ENCODE measurements at places on chromosomes 4 and X.

DNA sequence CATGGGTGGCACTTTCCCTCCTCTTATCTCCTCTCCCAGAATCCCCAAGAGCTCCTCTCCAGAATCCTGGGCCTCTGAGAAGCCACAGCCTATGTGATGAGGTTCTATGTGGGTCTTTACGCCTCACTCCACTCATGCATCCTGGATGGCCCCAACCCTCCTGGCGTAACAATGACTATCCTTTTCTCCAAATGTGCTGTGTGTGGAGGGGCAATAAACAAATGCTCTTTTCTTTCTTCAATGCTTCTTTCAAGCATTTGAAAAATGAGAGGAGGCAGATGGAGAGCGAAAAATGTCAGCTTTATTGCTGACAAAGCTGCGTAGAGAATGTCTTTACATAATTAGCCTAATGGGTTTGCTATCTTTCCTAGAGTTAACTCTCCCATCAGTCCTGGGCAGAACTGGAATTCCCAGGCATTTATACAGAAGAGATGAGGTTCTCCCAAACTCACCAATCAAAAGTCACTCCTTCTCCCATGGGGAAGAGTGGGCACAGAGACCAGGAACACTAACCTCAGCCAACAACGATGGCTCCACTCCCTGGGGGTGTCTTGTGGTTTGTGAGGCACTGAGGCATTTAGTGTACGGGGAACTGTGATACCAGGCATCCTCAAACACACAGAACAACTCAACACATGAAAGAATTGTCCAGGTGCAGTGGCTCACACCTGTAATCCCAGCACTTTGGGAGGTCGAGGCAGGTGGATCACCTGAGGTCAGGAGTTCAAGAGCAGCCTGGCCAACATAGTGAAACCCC lies 118.9 kb upstream of the SLC34A2 start:
- DNase-seq, result no peak

- no peak for DNase-seq
These were observed 234.2 kb upstream of the MID1 start for GRCh38 chrX:10854594-10854993.

DNA sequence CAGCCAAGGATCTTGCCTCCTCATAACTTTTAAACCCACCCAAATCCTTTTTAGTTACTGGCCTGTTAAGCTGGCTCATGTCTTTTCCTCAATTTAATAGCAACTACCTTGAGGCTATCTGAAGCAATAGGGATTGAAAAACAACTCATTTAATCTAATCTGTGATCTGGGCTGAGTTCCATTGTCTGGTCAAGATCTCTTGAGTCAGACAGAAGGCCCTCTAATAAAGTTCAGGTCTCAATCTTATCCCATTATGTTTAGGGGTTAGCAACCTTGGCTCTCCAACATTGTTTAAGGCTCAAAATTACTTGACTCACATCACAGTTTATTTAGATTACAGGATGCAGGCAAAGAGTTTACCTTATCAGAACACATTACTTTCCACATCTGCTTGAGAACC lies 436.1 kb downstream of the ANKRD50 start:
- DNase-seq, result no peak

GRCh38 chrX:30533266-30533665 lies 44.3 kb downstream of the TASL start:
- DNase-seq, result no peak

GRCh38 chrX:153736871-153737441 lies 12.3 kb downstream of the ABCD1 start:
- DNase-seq, result no peak

- no peak for DNase-seq
These were observed 66.2 kb downstream of the BEX3 start for GRCh38 chrX:103442536-103442901.

- DNase-seq, result no peak
These were observed 80.1 kb downstream of the PJA1 start for GRCh38 chrX:69085151-69085550.

GRCh38 chr4:123624959-123625358 lies 228.4 kb downstream of the SPRY1 start:
- DNase-seq, result no peak

DNA sequence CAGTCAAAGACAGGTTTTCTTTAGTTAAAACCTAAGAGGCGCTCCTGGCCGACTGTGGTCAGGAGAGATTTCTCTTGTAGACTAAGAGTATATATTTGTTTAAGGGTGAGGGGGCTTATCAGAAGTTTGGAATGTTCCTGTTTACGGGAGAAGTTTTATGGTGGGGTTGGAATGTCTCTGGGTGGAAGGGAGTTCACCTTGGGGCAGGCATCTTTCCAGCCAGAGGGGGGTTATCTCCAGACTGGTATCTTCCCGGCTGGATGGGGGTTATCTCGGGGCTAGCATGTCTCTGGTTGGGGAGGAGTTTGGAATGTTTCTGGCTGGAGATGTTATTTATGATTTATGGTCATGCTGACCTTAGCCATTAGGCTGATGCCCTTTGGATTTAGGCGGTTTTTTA lies 116.0 kb downstream of the COX7B2 start:
- no peak for DNase-seq

DNA sequence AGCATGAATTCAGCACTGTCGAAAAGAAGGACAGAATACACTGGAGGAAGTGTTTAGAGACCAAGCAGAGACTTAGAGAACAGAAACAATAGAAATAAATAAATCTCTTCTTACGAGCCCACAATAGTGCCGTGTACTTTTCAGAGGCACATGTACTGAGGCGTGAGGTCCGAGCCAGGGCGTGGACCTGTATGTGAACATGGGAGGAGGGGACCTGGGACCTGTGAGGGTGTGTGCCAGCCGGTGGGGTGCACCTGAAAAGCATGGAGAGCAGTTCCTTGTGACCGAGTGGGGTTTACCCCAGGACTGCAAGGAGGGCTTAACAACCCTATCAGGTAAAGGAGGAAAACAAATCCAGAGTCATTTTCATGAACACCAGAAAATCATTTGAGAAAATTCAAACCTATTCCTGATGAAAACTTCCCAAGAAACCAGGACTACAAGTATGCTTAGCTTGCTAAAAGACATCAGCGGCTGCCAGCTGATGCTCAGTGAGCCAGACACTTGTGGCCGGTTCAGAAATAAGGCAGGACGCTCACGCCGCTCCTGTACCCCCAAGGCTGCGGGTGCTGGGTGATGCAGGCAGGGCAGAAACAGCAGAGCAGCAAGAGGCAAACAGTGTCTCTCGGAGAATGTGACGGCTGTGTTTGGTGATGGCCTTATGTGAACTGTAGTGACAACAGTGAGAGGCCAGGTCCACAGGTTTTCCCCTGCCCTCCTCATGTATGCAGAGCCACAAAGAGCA lies 37.1 kb downstream of the NELFA start:
- no peak for DNase-seq

DNA sequence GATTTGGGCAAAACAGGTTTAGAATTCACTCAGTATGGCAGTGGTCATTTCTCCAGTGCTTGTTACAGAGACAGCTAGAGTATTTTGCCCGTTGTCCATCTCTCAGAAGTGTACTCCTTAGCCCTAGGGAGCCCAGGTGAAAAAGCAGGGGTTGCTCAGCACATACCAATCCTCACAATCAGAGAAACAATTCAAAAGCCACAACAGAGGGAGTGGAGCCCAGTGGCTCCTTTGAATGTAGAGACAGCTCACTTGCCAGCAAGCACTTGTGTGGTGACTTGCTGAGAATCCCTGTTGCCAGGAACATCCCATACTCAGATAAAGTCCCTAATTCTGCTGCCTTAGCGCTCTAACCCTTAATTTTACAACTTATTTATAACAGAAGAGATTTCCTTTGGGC lies 1488.3 kb downstream of the RPA4 start:
- no peak for DNase-seq

DNA sequence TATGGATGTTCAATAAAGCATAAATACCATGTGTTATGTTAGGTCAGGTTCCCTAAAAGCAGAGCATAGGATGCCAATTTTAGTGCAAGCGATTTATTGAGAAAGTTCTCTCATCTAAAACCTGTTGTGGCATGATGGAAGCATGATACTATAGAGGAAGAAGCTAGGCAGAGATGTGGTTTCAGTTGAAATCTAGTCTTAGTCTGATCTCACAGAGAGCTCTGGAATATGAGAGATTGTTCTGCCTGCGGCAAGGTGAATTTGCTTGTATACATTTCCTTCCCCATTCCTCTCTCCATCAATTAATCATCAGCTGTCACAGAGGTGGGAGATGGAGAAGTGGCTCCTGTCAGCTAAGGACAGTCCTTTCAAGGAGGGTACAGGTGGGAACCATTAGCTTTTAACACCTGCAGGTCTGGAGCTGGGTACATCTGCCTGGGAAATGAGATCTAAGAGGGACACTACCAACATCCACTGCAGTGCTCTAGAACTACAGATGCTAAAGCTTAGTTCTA lies 252.4 kb downstream of the CFAP299 start:
- no peak for DNase-seq

GRCh38 chrX:40240844-40241243 lies 143.1 kb upstream of the BCOR start:
- no peak for DNase-seq

DNA sequence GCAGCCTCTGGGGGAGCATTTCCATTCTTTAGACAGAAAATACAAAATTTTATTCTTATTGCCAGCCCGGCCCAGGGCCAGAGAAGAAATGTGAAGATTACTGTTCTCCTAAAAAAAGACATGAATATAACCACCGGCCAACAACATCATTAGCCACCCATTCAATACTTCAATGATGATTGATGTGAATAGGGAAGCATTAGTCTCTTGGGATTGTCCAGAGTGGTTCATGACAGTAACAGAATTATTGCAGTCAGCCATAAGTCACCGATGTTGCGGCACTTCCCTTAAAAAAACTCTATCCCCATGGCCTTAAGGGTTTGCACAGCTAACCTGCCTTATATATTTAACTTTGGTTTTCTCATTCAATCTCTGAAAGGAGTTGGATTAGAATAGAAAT lies 418.7 kb downstream of the CENPC start:
- no peak for DNase-seq

DNA sequence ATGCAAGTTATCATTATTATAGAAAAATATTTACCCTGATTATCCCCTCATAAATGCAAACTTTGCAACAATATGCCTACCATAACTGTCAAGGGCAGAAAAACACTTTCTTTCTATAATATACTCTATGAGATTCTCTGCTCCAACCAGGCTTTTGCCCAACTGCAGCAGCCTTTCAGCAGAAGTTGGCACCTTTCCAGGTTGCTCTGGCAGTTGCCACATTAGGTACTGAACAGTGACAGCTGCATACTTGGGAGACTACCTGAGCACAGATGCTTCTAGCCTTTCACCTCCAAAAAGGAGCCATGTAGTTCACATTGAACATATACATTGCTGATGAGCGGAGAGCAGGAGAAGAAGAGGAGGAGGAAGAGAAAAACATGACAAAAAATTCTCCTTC lies 69.5 kb upstream of the BRWD3 start:
- no peak for DNase-seq
